Amniotic stem cell (primary cell): ENCODE measurements at places on chromosomes 16 and 17.
A peak's percentile ranks its signal among the peaks of the same experiment; 100 is the strongest.

- no peak for DNase-seq
These were observed 213.1 kb downstream of the CEP112 start for GRCh38 chr17:65978871-65979270.

DNA sequence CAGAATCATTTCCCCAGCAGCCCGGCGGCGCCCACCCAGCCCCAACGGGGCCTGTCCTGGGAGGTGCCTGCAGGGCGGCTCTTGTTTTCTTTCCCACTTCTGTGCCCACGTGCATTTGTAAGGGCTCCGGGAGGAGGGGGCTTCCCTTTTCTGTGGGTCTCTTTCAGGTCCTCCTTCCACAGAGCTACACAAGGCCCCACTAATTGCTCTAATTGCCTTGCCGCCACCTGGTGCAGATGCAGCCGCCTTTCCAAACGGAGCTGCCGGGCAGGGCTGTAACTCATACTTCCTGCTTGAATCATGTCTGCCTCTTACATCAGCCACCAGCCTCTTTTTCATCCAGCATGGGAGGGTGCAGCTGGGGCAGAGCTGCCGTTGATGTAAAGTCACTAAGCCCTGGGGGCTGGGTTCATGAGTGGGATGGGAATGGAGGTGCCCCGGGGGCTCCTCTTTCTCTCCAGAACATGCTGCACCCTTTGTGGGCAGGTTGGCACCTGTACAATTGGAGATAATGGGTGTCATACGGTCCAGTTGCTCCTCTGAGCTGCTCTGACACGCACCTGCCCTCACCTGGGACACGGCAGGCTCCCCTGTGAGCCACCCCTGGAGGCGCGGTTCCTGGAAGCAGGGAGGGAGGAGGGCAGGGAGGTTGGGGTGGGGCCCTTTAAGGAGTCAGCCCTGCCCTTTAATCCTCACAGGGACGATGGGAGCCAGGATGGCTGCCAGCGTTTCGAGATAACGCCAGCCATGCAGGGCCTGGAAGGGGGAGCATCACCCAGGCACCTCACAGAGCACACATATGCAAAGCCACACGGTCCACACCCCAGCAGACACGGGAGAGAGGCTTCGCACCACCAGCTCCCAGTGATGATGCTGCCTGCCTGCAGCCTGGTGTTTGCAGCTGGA lies 41.1 kb upstream of the KLHDC4 start:
- DNase-seq = peak; percentile 73

- DNase-seq = no peak
These were observed 3.8 kb downstream of the ARL4D start for GRCh38 chr17:43402567-43402966.

GRCh38 chr16:20910781-20911321 lies 10.3 kb downstream of the LYRM1 start:
- DNase-seq = peak; percentile 47

DNA sequence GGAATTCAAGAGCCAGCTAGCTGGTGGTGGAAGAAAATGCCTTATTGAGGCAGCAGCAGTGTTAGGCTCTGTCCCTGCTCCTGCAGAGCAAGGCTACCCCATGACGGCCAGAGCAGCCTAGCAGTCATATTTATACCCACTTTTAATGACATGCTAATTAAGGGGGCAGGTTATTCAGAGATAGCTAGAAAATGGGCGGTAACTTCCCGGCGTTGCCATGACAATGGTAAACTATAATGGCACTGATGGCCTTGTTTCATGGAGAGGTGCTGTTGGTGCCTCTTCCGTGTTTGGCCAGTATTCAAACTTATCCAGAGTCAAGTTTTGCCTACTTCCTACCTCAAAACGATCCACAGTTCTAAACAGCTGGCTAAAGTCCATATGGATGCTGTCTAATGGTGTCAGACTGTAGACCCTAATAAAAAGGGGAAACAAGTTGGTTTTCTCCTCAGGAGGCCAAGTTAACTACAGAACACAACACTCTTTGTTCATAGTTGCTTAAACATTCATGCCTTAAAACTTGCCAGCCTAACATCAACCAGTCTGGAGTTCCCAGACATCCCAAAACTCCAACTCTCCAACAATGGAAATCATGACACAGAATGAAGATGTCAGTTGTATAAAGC lies 3.7 kb upstream of the SCNN1B start:
- no peak for DNase-seq
